ENCODE measurements at places on chromosomes 3 and 15. TPM values are rescaled to one million over a fixed set of nuclear protein-coding genes. Genes with fewer than 3 reads are reported as not detected.

APBA2 gene
- total RNA-seq, result 19.6 TPM

DNA sequence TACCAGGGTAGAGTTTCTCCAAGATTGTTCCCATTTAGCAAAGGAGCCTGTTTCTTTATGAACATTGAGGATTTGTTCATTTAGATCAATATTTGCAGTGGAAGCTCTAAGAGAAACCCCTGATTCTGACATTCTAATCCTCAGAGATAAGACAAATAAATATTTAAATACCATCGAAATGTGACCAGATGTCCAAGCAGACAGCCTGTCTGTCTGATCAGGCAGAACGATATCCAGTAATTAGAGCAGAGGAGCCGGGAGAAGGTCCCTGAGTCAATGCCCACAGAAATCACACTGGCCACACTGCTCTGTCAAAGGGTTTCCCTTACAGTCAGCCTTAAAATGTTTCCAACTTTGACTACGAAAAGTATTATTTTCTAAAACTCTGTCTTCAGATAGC is 15.7 kb upstream of the ARPIN start:
- no peaks in the 10 kb centered on the region for H3K36me3 ChIP-seq
- H3K27me3 ChIP-seq, result no peaks in the 10 kb centered on the region
- DNase-seq, result no peak
- no peak overlapping the region for H3K27ac ChIP-seq
- H3K4me3 ChIP-seq, result no peak overlapping the region

DNA sequence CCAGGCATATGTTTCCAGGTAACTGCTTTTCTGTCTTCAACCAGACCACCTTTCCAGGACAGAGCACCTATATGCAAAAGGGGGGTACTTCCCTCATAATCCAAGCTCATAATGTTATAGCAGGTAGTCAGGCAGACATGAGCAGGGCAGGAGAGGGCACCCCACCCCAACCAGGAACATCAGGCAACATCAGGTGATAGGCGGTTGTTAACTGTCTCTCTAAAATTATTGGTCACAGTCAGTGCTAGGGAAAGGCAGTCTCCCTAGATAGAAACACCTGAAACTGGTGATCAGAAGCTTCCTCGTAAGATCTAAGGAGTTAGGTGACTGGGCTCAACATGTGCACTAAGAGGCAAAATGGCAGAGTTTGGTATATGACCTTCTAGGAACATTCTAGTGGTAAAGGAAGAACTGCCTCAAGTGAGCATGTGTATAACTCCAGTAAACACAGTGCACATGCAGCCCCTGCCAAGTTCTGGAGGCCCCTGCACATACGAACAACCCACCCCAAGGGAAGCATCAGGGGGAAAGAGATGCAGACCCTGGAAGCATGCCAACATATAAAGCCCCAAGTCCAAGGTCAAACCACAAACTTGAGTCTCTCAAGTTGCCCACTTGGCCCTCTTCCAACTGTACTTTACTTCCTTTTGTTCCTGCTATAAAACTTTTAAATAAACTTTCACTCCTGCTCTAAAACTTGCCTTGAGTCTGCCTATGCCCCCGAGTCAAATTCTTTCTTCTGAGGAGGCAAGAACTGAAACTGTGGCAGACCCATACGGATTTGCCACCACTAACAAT is 270.9 kb downstream of the ULK4 start:
- peaks cover 6% of the 10 kb centered on the region for H3K4me1 ChIP-seq
- H3K36me3 ChIP-seq, result no peaks in the 10 kb centered on the region
- no peak for DNase-seq
- H3K27ac ChIP-seq, result no peak overlapping the region

DNA sequence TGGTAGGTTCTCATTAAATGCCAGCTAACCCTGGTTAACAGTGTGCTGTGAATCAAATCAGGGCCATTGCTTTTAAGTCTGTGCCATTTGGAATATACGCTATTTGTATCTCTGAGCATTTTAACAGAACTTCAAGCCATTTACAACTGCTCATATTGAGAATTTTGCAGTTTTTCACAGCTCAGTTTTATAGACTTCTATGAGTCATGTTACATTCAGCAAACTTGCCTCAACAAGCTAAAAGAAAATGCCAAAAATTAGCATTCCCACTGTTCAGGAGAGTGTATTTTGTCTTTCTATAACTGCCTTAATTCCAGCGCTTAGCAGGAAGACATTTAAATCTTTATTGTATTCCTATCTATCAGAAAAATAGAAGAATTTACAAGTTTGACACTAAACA is 196.4 kb downstream of the GBE1 start:
- peaks cover 5% of the 10 kb centered on the region for H3K36me3 ChIP-seq
- H3K4me1 ChIP-seq, result no peaks in the 10 kb centered on the region
- no peak overlapping the region for H3K27ac ChIP-seq
- no peak overlapping the region for H3K4me3 ChIP-seq
- no peaks in the 10 kb centered on the region for H3K27me3 ChIP-seq

GRCh38 chr3:111967068-111967467 is 11.8 kb upstream of the ABHD10 start:
- H3K4me3 ChIP-seq, result no peak overlapping the region
- DNase-seq, result no peak
- no peaks in the 10 kb centered on the region for H3K36me3 ChIP-seq
- peak overlapping the region; percentile 6 for H3K27ac ChIP-seq
- H3K4me1 ChIP-seq, result peaks cover 7% of the 10 kb centered on the region

GRCh38 chr3:159882790-159883779 is 105.5 kb upstream of the IL12A start:
- no peak overlapping the region for H3K27ac ChIP-seq
- no peak overlapping the region for H3K4me3 ChIP-seq
- no peaks in the 10 kb centered on the region for H3K27me3 ChIP-seq
- peaks cover 33% of the 10 kb centered on the region for H3K4me1 ChIP-seq
- no peaks in the 10 kb centered on the region for H3K36me3 ChIP-seq

DNA sequence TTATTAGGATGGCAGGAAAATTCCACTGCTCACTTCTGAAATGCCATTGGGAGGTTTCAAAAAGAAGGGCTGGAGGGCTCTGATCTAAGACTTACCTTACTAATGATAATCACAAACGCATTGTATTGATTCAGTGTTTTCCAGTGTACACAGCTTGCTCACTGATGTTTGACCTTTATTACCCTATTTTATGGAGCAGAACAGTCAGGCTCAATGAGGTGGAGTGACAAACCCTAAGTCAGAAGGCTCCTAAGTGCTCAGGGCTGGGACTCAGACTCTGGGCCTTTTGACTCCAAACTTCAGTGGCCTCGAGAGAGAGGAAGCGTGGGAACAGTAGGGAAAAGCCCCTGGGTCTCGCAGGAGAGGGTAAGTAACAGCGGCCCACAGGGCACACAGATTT is 20.3 kb upstream of the RAD18 start:
- H3K4me1 ChIP-seq, result no peaks in the 10 kb centered on the region
- H3K4me3 ChIP-seq, result no peak overlapping the region
- H3K36me3 ChIP-seq, result no peaks in the 10 kb centered on the region
- peak; percentile 52 for DNase-seq
- H3K27me3 ChIP-seq, result no peaks in the 10 kb centered on the region

DNA sequence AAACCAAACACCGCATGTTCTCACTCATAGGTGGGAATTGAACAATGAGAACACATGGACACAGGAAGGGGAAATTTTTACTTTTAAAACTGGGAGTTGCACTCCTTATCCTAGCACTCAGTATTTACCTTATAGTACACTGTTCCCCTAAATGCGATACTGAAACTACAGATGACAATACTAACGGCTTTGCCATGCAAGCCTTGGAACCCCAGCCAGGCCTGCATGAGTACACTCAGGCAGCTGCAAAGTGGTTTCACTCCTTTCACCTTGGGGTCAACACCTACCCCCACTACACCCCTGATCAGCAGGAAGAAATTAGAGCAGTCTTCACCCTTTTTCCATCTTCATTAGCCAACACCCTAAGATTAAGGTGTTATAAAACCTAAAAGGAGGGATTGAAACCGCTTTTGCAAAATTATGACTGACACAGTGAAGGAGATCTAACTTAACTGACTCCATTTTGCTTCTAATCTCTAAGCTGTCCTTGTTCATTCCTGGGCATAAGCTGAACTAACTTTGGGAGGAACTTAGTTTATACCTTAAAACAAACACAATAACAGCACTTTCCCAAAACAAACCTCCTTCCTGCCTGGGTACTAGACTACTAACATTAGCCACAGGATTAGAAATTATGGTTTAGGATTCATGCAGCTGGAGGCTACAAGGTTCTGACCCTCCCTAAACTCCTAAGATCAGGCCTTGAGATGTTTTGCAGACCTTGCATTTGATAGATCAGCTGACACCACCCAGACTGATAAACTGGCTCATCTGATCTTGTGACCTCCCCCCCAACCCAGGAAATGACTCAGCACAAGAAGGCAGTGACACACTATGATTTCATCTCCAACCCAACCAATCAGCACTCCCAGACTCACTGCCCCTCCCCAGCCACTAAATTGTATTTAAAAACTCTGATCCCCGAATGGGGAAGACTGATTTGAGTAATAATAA is 452.1 kb upstream of the PPP2R3A start:
- H3K36me3 ChIP-seq, result no peaks in the 10 kb centered on the region
- no peak overlapping the region for H3K4me3 ChIP-seq
- no peaks in the 10 kb centered on the region for H3K4me1 ChIP-seq
- H3K27me3 ChIP-seq, result no peaks in the 10 kb centered on the region
- no peak overlapping the region for H3K27ac ChIP-seq
